A549 treated with CpdA at 1 μM for 4 hours (cell line): ENCODE measurements at places on chromosomes 6 and 20. TPM values are rescaled to one million over a fixed set of nuclear protein-coding genes. Genes with fewer than 3 reads are reported as not detected.

The GGTLC1 gene
- total RNA-seq, result not detected in 5 replicates

The NMBR gene
- total RNA-seq, result not detected in 5 replicates

The C20orf204 gene
- total RNA-seq, result 0.16 to 0.57 TPM (median 0.37 TPM) in 5 replicates

The TRDN gene
- total RNA-seq, result not detected in 5 replicates

The HLA-E gene
- total RNA-seq, result 62.1 to 69.3 TPM (median 62.6 TPM) in 5 replicates

The LY6G6C gene
- 0.11 TPM in 1 of 5 replicates, not detected in the others for total RNA-seq

The HLA-DQB1 gene
- not detected in 5 replicates for total RNA-seq

The RAB44 gene
- total RNA-seq, result 0.03 to 0.06 TPM (median 0.05 TPM) in 3 of 5 replicates, not detected in the others

The FLRT3 gene
- total RNA-seq, result 1.8 to 2.1 TPM (median 2.0 TPM) in 5 replicates

The HTR1E gene
- total RNA-seq, result not detected in 5 replicates
